ENCODE measurements at places on chromosomes 3 and 15.

DNA sequence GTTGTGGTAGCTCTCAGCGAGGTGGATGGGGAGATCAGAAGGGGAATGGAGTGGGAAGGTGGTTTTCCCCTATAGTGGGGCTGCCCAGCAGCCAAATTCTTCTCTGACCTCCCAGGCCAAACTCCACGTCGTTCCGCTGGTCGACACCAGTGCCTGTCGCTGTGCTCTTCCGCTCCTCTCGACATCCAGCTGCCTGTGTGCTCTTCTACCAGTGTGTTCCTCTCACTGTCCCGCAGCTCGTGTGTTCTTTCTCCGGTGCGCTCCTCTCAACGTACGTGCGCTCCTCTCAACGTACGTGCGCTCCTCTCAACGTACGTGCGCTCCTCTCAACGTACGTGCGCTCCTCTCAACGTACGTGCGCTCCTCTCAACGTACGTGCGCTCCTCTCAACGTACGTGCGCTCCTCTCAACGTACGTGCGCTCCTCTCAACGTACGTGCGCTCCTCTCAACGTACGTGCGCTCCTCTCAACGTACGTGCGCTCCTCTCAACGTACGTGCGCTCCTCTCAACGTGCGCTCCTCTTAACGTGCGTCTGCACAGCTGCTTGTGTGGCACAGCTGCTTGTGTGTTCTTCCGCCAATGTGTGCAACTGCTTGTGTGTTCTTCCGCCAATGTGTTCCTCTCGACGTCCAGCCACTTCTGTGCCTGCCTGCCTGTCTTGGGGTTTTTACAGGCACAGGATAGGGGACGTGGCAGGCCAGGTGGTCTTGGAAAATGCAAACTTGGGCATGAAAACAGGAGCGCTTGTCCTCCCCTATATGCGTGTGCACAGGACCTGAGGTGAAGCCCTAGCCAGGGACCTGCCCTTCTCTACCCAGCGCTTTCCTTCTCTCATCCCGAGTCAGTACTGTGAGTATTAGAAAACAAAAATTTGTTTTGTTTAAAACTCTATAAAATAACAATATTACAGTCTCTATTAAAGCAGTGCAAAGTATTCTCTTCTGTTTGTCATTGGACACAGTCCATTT, 991.1 kb downstream of the GBE1 start:
- no peak for DNase-seq

- DNase-seq = no peak
Observed at GRCh38 chr3:184305577-184305976, 6.5 kb downstream of the PSMD2 start.

DNA sequence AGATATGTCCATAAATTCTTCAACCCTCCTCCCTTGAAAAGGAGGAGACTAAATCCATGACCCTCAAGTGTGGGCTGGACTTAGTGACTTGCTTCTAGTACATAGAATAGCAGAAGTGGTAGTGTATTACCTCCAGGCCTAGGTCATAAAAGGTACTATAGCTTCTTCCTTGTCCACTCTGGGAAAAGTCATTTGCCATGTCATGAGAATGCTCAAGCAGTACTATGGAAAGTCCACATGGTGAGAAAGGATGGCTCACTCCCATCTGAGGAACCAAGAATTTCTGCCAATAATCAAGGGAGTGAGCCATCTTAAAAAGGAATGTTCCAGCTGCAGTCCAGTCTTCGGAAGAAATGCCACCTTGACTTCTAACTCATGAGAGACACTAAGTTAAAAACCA, 10.5 kb upstream of the ILDR1 start:
- DNase-seq = no peak

DNA sequence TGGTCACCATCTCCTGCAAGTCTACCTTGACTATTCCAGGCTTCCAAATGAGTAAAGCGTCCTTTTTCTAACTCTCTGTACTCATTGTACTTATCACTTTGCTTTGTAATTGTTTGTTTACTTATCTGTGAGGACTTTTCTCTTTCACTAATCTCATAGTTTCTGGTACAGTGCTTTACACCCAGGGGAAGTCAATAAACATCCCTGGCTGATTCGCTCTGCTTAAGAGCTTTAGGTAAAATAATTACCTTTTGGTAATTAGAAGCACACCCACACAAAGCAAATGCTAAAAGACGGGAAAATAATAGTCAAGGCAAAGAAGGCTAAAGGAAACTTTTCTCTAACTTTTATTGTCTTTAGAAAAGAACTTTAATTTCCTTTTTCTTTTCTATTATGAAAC, 466.9 kb upstream of the ROBO1 start:
- no peak for DNase-seq

Measured in A172 (cell line).